ENCODE measurements at places on chromosomes 4 and X.
A peak's percentile ranks its signal among the peaks of the same experiment; 100 is the strongest.

GRCh38 chr4:161929956-161930355 lies 233.8 kb downstream of the FSTL5 start:
- DNase-seq = no peak

GRCh38 chrX:154401918-154402621 lies 3.9 kb downstream of the RPL10 start:
- DNase-seq = no peak

DNA sequence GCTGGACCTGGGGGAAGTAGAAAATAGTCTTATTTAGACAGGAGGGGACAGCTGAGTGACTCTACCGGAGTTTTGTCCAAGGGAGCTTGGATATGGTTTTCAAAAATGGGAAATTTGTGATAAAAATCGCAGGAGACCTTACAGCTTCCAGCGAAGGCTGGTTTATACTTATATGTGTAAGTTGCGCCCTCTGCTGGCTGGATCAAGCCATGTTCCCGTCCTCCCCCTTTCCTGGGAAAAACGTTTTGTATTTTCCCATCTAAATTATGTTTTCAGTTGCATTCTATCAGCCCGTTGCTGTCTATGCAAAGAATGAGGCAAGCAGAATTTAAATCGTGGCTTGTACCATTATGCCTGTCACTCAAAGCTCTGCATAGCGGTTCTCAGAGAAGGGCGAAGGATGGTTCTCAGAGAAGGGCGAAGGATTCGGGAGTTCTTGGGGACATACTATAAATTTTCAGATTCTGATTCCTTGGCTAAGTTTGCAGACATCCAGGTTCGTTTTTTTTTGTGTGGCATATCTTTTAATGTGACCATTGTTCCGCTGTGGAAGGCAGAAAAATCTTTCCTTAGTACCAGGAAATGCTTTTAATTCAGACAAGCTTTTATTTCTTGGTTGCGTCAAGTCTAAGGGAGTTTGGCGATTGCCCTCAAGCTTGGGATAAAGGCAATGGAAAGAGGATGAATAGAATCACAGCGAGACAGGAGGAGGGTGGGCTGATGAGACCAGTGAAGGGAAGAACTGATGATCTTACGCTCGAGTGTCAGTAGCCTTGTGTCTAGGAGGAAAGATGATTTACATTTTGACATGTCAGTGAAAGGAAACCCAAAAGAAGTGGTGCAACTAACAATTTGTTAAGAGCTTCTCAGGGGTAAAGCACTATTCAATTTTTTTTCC lies 128.5 kb upstream of the ARX start:
- no peak for DNase-seq

GRCh38 chr4:138185859-138186645 lies 56.1 kb downstream of the SLC7A11 start:
- no peak for DNase-seq

- no peak for DNase-seq
Measured at GRCh38 chr4:156837625-156838345, 133.8 kb downstream of the PDGFC start.

- no peak for DNase-seq
Measured at GRCh38 chrX:9055354-9055753, 21.4 kb upstream of the FAM9B start.

GRCh38 chr4:26433556-26433955 lies 56.7 kb downstream of the CCKAR start:
- DNase-seq = no peak

- no peak for DNase-seq
Measured at GRCh38 chr4:66585767-66586166, 915.5 kb upstream of the EPHA5 start.

DNA sequence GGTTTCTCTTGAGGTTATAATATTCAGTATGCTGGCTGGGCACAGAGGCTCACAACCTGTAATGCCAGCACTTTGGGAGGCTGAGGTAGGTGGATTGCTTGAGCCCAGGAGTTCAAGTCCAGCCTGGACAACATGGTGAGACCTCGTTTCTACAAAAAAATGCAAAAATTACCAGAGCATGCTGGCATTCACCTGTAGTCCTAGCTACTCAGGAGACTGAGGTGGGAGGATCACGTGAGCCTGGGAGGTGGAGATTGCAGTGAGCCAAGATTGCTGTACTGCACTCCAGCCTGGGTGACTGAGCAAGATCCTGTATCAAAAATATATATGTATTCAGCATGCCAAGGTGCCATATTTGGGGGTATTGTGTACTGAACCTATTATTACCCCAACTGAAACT lies 552.5 kb downstream of the ADGRL3 start:
- DNase-seq = no peak

DNA sequence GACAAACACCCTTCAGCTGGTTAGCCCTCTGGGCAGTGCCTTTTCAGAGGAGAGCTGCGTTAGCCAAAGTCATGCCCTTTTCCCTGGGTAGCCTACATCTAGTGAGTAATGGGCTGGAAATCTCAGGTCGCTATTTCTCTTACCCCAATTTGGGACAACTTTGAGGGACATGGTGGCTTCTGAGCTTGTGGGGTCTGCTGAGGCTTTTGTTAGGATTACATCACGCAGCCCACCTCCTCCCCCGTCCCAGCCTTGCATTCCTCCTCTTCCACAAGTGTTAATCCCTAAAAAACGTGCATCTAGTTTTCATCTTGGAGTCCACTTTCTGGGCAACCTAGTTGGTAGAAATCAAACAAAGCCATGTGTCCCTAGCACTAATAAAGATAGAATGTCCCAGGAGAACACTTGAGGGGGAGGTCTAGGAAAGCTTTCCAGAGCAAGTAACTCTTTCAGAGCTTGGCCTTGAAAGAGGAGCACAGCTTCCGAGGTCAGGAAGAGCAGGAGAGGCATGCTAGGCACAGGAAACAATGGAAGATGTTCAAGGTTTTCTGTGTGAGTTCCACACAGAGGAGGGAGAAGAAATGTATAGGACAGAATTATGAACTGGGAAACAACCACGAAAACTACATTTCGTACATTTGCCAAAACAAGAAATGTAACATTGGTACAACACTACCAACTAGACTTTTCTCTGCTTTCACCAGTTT lies 2.8 kb downstream of the MRFAP1 start:
- no peak for DNase-seq

- no peak for DNase-seq
Measured at GRCh38 chr4:42282081-42282901, 115.0 kb upstream of the SHISA3 start.

- DNase-seq = no peak
Measured at GRCh38 chrX:19127649-19128168, 5.4 kb upstream of the ADGRG2 start.

DNA sequence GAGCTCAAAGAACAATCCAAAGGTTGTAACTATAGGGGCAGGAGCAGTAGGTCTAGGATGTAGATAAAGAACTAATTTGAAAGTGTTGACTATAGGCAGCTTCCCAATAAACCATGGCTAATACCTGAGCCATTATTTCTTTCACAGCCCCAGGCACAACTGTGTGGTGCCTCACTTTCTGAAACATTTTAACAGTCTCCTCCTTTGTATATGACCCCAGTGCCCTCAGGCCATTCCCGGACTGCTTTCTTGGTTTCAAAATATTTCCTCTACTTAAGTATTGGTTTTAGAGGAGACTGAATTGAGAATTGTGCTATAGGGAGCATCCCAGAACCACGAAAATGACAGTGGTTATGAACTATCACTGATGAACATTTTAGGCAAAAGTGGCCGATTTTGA lies 728.7 kb downstream of the IL1RAPL1 start:
- no peak for DNase-seq

DNA sequence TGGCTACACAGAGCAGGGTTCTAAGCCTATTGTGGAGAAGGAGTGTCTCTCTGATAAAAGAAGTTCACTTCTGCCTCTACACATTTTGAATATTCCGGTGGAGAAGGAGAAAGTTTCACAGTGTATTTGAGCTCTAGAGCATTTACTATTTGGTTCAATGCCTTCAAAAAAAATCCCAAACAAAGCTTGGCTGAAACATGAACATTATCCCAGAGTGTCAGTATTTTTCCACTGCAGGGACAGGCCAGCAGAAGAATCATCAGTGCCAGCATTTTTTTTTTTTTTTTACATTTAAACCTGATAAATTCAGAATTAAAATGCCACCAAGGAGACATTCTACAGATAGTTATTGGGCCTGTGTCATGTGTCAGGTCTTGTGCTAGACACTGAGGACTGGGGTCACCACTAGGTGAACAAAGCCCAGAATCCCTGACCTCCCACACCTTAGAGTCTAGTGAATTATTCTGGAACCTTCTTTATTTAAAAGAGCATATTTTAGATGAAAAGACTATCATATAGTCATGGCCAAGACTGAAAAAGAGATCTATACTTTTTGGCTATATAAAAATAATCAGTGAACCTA lies 48.0 kb upstream of the NAP1L5 start:
- no peak for DNase-seq

DNA sequence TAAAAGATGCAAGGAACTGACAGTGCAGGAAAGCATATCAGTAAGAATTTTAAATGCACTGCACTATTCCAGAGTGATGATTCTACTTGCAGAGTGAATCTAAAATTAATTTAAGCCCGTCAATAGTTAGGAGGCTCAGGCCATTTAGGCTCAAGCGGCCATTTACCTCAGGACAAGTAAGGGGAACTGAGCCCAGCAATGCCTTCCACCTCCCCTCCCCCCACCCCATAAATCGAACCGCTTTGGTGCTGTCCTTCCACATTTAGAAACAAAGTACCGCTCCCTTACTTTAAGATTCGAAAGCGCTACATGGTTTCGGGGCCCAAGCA lies 665 bp downstream of the RBM41 start:
- no peak for DNase-seq

- DNase-seq = no peak
Measured at GRCh38 chrX:115229337-115230003, 4.4 kb downstream of the LRCH2 start.

GRCh38 chrX:56233682-56234081 lies 1.5 kb downstream of the KLF8 start:
- no peak for DNase-seq

DNA sequence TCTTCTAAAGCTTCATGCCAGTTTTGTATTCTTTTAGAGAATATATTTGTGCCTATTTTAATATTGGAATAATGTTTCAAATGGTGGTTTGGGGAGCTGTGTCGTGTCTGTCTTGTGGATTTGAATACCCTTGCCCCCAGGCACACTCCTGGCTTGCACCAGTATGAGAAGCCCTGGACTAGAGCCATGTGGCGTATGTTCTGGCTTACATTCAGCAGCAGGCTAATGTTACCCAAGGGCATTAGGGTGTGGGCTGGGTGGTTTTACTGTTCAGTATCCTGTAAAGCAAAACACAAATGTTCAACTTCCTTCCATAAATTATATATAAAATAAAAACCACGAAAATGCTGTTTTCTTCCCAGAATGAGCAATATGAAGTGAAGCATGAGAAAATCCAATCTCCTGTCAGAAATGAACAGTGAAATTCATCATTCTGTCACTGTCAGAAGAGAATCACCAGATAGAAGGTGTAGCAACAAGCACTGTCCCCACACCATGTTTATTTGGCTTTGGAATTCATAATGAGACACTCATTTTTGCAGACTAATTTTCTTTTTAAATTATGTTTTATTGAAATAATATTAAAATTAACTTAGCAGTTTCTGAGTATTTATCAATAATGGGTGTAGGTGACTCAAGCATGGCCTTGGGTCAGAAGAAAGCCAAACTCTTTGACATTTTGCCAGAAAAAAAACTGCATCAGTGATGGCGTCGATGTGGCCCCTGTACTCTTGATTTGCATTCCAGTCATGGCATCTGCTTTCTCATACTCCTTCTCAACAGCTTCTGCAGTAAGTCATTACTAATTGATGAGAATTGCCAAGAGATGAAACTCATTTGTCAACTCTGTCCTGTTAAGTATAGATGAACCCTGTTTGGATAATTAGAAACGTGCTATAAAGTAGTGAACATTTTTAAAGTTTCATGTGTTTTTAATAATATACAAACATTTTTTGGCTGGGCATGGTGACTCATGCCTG lies 43.8 kb downstream of the WWC2 start:
- no peak for DNase-seq

- DNase-seq = no peak
Measured at GRCh38 chr4:108427946-108428485, 192.4 kb upstream of the RPL34 start.

DNA sequence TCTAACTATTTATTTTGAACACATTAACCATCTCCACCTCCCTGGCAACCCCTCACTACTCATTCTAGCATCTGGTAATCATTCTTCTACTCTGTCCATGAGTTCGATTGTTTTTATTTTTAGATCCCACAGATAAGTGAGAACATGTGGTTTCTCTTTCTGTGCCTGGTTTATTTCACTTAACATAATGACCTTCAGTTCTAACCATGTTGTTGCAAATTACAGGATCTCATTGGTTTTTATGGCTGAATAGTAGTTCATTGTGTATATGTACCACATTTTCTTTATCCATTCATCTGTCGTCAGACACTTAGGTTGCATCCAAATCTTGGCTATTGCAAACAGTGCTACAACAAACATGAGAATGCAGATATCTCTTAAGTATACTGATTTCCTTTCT lies 33.4 kb upstream of the FAM47B start:
- no peak for DNase-seq

GRCh38 chr4:158169931-158170690 lies 2.7 kb downstream of the GASK1B start:
- no peak for DNase-seq

GRCh38 chr4:102047616-102048015 lies 257.1 kb downstream of the BANK1 start:
- no peak for DNase-seq

GRCh38 chr4:18297684-18298083 lies 276.1 kb upstream of the LCORL start:
- no peak for DNase-seq

DNA sequence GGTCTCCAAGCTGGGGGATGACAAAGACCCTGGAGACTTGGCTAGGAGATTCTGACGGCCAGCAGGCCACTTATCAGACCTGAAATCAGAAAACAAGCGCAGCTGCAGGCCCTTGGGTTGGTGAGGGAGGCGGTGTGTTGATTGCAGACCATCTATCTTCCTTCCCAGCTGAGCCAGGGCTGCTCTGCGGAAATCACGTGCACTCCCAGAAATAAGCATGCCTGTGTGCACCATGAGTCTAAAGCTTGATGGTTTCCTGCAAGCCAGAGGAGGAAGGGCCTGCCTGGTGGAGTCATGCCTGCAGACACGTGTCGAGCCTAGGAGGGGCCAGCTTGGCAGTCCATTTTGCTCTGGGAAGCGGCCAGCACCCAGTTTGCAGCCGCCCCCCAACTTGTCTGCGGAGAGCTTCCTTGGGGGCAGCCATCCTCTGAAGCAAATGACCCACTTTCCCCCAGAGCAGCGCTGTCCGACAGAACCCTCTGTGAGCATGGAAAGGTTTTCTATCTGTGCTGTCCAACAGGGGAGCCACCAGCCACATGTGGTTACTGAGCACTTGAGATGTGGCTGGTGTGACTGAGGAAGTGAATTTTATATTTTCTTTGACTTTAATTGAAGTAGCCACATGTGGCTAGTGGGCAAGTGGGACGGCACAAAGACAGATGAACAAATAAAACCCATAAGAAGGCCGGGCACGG lies 175.7 kb upstream of the BCOR start:
- DNase-seq = peak; percentile 60

- DNase-seq = no peak
Measured at GRCh38 chr4:78693777-78694456, 82.2 kb upstream of the BMP2K start.

DNA sequence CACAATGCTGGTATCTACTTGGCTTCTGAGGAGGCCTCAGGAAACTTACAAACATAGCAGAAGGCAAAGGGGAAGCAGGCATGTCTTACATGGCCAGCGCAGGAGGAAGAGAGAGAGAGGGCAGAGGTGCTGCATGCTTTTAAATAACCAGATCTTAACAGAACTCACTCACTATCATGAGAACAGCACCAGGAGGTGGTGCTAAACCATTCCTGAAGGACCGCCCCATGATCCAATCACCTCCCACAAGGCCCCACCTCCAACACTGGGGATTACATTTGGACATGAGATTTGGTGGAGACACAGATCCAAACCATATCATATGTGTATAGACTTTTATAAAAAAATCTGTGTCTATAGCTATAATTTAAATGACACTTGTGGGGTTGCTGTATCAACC lies 48.6 kb upstream of the ERVMER34-1 start:
- DNase-seq = no peak

Data from CD4-positive, alpha-beta T cell treated with Interferon gamma for 1 hour (primary cell).